Stimulated activated CD8-positive, alpha-beta memory T cell treated with anti-CD3 and anti-CD28 coated beads, Interleukin-2, amount 100 ng/mL, for 48 hours (primary cell): ENCODE measurements at places on chromosomes 4 and X.
A peak's percentile ranks its signal among the peaks of the same experiment; 100 is the strongest.

GRCh38 chr4:9703391-9703790, 78.0 kb upstream of the DRD5 start:
- peak; percentile 59 for DNase-seq

DNA sequence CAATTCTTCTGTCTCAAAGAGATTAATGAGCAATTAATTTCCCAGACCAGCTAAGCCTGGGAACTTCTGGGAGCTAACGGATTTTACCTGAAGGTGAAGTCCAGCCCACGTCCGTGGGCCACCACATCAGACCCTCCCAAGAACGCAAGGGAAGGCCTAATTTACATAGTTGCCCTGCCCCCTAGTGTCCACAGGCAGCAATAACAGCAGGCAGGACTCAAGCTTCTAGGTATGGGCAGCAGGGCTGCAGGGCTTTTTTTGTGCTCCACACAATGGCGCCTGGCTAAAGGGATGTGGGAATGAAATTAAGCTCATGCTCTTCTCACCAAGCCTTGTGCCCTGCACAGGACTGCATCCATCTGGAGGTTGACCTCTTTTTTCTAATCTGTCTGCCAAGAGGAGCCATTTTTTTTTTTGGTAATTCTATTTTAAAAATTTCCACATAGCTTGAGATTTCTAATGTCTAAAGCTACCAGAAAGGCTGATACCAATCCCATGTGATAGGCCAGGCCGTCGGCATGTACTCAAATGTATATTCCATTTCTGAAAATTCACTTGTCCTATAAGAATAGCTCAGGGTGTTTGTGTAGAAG, 111.9 kb upstream of the TMEM164 start:
- DNase-seq, result peak; percentile 16

GRCh38 chr4:35539404-35540055, 704.8 kb downstream of the ARAP2 start:
- DNase-seq, result no peak

DNA sequence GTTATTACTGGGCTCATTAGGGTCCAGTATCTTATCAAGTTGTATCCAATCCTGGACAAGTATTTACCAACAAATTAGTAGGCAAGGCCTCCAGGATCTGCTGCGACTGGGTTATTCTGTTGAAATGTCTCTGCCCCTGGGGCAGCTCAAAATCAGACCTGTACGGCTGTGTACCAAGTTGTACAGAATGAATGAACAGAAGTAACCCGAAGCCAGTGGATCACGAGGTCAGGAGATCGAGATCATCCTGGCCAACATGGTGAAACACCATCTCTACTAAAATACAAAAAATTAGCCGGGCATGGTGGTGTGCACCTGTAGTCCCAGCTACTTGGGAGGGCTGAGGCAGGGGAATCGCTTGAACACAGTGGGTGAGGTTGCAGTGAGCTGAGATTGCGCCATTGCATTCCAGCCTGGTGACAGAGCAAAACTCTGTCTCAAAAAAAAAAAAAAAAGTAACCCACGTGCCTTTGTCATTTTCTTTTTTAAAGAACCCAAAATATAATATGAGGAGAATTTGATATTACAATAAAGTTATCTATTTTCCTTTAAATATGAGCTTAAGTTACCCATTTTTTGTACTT, 127.3 kb downstream of the CBR4 start:
- no peak for DNase-seq

DNA sequence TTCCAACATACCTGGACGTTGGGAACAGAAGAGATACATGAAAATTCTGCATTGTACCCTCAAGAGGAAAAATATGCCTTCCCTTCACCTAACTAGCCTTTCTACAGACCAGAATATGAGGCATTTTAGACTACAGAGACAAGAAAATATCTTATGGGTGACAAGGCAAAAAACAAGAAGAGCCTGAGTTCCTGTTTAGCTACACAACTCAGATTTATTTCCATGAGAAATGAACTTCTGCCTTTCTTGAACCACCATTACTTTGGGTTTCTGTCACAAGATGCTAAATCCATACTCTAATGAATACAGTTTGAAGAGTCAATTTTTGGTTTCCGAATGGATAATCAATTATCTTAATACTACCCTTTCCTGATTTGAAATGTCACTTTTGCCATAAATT, 18.7 kb downstream of the RCHY1 start:
- DNase-seq, result no peak

DNA sequence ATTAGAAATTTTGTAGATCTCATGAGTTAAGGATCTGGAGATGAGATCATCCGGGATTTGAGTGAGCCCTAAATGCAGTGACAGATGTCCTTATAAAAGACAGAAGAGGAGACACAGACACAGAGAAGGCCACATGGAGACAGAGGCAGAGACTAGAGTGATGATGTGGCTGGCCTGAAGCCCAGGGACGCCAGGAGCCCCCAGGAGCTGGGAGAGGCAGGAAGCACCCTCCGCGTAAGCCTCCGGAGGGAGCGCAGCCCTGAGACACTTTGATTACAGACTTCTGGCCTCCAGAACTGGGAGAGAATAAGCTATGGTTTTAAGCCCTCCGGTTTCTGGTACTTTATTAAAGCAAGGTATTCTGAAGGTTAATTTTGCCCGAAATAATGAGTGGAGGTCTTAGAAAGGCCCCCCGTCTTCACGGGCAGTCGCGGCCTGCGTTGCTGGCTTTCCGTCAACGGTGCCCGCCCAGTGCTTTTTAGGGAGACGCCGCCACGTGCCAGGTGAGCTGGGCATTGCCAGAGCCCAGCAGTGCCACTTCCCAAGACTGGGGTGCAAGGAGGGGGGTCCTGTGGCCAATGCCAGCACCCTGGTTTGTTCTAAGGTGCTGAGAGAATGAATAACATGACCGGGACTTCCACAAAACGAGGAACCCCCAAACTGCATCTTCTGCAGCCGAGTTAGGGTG, 8.1 kb downstream of the DHRSX start:
- DNase-seq, result no peak
